ENCODE measurements at places on chromosomes 2 and 18. TPM values are rescaled to one million over a fixed set of nuclear protein-coding genes. Genes with fewer than 3 reads are reported as not detected.

DNA sequence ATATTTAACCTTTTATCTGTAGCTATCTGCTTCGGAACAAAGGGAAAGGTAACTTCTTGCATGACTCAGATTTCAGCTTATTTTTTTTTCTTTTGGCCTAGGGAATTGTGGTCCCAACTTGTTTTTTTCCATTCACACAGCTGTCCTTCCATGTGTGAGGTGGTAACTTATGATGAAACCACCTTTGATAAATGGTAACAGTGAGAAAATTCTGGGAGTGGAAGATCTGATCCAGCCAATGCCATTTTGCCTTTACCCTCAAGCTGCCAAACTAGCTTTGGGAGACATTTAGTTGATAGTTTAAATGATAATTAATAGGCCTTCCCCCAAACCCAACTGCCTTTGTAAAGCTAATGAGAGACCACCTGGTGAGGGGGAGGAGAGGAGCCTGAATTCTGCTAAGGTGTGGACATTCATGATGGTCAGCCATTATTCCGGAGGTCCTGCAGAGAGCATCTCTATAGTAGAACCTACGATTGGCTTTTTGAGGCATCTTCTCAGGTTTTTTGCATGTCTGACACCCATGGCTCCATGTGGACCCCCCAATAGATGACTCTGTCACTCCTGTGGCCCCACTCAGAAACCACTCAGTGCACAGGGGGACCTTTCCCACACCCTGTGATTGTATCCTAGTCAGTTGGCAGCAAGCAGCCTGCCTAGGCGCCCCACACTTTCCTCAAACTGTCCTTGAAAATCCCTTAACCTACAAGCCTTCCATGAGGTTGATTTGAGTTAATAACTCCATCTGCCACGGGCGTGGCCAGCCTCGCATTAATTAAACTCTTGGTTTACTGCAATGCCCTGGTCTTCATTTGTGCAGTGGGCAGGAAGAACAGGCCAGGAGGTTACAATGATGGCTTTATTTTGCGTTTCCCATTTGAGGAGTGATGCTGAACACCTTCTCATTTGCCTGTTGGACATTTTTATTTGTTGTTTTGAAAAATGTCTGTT is 263.5 kb upstream of the PXDN start:
- no peak for DNase-seq
- no peaks in the 10 kb centered on the region for H3K36me3 ChIP-seq
- H3K27me3 ChIP-seq, result no peaks in the 10 kb centered on the region
- H3K27ac ChIP-seq, result no peak overlapping the region

DNA sequence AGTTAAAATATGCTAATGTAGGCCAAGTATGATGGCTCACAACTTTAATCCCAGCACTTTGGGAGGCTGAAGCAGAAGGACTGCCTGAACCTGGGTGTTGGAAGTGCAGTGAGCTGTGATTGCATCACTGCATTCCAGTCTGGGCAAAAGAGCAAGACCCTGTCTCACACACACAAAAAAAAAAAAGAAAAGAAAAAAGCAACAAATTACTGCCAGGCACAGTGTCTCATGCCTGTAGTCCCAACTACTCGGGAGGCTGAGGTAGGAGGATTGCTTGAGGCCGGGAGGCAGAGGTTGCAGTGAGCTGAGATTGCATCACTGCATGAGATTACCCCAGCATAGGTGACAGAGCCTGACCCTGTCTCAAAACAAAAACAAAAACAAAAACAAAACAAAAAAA is 110.6 kb downstream of the PRELID3A start:
- H3K27ac ChIP-seq, result no peak overlapping the region
- H3K4me3 ChIP-seq, result no peak overlapping the region
- no peak for DNase-seq
- H3K36me3 ChIP-seq, result no peaks in the 10 kb centered on the region
- no peaks in the 10 kb centered on the region for H3K27me3 ChIP-seq

- DNase-seq, result no peak
- H3K27me3 ChIP-seq, result no peaks in the 10 kb centered on the region
- no peaks in the 10 kb centered on the region for H3K36me3 ChIP-seq
- H3K4me3 ChIP-seq, result no peak overlapping the region
- peaks cover 9% of the 10 kb centered on the region for H3K4me1 ChIP-seq
- no peak overlapping the region for H3K27ac ChIP-seq
Observed at GRCh38 chr2:120471166-120471565, 125.2 kb downstream of the INHBB start.

PDE1A gene
- total RNA-seq, result 0.08 TPM

SLC23A3 gene
- 3.3 TPM for total RNA-seq

Measured in Panc1 (cell line).